ENCODE measurements at places on chromosomes 7 and 10.

GRCh38 chr7:734808-735207, 7.7 kb upstream of the PRKAR1B start:
- no peak for DNase-seq

- no peak for DNase-seq
Observed at GRCh38 chr7:105871142-105871541, 5.3 kb downstream of the ATXN7L1 start.

DNA sequence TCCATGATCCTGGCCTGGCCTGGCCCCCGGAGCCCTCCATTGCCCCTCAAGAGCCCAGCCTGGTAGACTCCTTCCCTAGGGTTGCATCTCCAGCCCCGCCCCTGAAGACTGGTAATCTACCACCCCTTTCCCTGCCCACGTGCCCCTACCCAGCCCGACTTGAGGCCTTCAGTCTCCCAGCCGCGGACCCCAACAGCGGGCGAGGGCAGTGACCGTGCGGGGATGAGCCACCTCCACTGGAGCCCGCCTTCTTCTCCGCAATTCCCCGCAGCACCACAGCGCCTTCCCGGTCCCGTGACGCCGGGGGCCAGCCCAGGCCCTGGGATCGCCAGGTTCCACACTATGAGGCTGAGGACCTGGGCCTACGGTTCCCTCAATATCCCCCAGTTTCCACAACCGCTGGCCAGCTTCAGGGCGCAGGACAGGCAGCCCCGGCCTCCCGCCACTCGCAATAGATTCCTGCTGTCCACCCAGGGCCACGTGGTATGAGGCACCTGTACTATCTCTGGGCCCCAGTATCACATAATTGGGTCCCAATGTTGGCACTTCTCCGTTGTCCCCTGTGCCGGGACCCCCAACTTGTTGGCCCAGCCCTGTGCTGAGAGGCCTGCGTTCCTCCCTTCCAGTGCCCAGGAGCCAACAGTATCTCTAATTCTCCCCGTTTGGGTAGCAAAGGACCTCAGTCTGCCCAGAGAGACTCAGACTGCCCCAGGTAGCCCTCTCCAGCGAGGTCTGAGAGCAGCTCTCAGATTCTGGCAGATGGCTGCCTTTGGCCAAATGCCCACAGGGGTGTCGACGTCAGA, 1.1 kb upstream of the GPRIN2 start:
- no peak for DNase-seq

- no peak for DNase-seq
Observed at GRCh38 chr7:98826811-98827231, 43.0 kb downstream of the TMEM130 start.

DNA sequence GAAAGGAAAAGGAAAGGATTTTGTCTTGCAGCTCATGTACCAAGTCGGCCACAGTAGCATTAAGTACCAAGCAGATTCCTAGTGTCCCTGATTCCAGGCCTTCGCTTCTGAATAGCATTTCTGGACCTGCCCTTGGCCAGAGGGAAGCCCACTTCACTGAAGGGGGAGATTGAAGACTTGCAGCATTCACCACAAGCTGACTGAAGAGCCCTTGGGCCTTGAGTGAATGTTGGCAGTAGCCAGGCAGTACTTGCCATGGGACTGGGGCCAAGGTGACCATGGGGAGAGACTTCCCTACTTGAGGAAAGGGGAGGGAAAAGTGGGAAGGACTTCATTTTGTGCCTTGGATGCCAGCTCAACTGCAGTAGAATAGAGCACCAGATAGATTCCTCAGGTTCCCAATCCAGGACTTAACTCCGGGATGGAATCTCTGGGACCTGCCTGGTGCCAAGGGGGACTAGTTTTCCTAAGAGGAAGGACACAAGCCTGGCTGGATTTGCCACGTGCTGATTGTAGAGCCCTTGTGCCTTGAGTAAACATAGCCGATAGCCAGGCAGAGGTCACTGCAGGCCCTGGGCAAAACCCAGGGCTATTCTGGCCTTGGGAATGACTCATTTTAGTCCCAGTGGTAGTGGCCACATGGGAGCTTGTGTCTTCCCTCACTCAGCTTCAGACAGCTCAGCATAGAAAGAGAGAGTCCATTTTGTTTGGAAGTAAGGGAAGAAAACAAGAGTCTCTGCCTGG, 141.7 kb upstream of the KCND2 start:
- DNase-seq: no peak

DNA sequence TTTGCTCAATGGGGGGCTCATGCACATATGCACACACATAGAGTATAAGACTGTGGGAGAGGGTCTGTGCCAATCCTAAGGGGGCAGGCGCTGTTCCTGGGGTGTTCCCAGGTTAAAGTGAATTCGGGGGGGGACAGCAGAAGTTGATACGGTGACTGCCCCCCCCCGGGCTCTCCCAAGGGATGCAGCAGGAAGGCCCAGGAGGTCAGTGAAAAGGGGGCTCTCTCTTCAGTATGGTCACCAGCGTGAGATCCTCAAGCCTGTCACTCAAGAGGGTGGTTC, 32.4 kb downstream of the SPDYE6 start:
- no peak for DNase-seq

DNA sequence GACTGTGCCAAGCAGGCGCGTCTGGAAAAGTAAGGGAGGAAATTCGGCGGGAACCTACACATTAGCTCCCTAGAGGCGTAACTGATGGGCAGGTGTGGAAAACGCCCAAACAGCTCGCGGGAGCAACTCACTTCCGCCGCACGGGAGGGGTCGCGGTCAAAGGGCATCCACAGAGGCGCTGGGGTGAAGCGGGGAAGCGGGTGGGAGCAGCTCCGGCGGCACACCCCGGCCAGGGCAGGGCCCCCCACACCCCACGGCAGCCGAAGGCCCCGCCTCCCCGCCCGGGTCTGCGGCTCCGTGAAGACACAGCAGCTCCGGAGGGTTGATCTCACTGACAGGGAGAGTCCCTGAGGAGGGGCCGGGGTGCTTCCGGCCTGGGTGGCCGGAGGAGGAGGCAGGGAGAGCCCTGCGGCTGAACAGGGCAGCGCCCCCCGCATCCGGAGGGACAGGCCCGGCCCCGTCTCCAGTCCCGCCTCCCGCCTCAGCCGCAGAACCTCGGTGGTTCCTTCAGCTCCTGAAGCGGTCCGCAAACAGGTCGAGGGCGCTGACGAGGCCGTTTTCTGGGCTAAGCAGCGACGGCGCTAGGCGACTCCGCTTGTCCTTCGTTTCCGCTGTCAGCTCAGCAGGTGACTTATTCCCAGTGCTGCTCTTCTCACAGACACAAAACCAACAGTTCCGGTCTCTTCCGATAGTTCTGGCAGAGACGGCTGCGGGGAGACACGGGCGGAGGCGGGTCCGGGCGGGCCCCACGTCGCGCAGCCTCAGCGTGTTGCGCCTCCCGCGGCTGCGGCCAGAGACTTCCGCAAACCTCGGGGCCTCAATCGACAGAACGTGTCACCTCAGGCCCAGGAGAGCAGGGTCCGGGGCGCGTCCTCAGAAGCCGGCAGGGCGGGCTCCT, 276.1 kb downstream of the DNAJB6 start:
- DNase-seq: peak; percentile 27

GRCh38 chr10:59057345-59057744, 119.1 kb upstream of the PHYHIPL start:
- DNase-seq: no peak

DNA sequence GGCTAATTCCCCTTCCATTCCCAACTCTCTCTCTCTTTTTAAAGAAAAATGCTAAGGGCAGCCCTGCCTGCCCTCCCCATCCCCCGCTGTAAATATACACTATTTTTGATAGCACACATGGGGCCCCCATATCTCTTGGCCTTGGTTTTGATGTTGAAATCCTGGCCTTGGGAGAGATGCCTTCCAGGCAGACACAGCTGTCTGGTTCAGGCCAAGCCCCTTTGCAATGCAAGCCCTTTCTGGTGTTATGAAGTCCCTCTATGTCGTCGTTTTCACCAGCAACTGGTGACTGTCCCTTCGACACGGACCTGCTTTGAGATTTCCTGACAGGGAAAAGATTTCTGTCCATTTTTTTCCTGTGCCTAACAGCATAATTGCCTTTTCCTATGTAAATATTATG, 3.0 kb downstream of the ADRA2A start:
- no peak for DNase-seq

GRCh38 chr10:21528236-21529031, 3.0 kb upstream of the SKIDA1 start:
- no peak for DNase-seq

- no peak for DNase-seq
Observed at GRCh38 chr7:132643302-132643701, 67.0 kb upstream of the PLXNA4 start.

- DNase-seq: no peak
Observed at GRCh38 chr7:92639966-92640365, 49.8 kb upstream of the FAM133B start.

DNA sequence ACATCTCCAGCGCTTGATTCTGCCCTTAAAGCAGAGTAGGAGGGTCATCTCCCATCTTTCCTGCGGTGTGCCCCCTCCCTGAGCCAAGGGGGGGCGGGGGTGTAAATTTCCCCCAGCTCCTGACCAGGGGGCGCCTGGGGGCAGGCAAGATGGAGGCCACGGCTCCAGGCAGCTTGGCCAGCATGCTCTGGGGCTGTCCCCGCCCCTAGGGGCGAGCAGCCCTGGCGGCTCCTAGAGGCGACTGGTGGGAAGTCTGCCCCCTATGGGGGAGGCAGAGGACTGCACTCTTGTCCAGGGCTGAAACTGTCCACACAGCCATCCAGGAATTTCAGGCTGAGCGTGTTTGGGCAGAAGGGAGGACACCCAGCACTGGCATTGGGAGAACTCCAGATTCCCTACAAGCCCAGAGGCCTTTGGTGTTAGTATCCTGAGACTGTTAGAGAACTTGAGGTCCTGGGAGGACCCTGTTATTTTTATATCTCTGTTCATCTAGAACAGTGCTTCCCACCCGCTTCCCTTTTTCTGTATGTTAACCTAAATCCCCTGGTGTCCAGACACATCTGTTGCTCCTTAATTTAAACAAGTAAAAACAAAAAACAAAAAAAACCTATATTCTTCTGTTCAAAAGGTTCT, 4.6 kb downstream of the STRA8 start:
- peak; percentile 7 for DNase-seq

DNA sequence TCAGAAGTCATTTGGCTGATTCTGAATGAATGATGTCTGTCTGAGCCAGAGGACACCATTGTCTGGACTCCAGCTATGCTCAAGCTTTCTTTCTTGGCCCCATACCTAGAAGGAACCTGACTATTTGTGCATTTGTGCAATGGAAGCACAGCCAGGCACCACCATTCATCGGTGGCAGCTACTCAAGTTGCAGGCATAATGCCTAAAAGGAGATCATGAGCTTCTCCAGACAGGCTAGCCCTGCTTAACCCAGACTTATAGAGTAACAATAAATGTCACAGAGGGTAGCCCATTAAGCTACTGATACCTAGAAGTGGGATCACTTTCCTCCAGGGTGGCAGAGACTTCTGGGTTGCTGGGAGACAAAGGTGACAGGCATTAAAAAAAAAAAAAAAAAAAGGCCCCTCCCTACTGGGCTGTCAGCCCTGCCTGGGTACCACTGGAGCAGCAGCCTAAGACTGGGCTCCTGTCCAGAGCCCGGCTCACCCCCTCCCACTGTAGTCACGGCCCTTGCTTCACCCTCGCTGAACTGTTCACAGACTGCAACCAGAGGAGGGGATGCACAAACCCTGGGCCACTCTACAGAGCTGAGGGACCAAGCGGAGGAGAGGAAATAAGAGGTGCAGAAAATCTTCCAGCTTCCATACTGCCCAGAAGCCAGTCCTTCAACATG, 75.4 kb upstream of the ATP6V0A4 start:
- DNase-seq: no peak

DNA sequence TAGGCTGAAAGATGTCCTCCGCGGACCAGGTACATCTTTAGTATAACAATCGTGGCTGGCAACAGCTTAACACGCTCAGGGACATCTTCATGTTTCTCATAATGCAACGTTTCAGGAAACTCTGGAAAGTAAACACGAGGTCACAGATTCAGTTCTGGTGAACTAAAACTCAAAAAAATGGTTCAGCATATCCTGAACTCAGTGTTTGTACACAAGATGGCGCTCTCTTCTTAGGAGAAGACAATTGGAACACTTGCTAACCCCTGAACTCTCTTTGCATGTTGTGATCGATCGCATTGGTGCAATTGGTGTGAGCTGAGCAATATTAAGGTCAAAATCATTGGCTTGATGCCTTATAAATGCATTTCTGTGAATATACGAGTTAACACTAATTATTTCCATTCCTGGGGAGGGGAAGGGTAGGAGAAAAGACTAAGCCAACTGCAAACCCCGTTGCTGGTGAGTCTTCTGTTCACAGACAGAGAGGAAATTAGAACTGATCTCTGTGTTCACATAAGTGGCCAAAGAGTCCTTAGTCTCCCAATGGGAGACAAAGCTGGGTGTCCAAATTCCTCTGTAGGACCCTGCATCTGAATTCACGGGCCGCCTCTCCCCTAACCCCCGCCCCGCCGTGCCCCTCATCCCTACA, 52.6 kb upstream of the FAM180A start:
- no peak for DNase-seq

DNA sequence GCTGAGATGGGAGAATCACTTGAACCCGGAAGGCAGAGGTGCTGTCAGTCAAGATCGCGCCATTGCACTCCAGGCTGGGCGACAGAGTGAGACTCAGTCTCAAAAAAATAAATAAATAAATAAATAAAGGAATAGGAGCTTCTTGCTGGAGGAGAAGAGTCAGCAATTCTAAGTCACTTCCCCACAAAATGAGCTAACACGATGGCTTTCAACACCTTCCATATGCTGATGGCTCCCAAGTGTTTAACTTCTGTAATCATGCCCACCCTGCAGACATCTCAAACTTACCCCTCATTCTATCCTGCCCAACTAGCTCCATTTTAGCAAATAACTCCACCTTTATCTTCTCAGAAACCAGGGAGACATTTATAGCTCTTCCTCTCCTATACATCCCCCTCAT, 21.2 kb downstream of the PSAP start:
- no peak for DNase-seq

DNA sequence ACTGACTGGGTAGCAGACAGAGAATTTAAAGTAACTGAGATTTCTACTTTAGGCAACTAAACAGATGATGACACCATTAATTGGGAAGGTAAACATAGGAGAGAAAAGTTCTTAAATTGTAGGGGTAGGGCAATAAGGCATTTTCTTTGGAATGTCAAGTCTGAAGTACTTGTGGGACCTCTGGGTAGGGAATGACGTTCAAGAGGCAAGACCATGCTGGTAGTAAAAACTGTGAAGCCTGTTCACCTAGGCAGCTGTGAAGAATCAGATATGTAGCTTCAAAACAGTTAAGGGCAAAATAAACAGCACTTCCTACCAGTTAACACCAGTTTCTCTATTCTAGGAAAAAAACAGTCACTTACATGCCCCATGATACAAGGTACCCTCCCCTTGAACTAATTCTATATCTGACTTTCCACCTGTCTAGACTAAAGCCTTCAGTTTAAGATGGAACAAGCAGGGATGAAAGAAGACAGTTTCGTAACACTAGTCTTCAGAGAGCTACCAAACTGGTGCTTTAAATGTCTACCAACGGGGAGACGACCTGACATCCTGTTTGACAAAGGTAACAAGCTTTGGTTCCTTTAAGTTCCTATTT, 63.1 kb upstream of the KCNIP2 start:
- no peak for DNase-seq

DNA sequence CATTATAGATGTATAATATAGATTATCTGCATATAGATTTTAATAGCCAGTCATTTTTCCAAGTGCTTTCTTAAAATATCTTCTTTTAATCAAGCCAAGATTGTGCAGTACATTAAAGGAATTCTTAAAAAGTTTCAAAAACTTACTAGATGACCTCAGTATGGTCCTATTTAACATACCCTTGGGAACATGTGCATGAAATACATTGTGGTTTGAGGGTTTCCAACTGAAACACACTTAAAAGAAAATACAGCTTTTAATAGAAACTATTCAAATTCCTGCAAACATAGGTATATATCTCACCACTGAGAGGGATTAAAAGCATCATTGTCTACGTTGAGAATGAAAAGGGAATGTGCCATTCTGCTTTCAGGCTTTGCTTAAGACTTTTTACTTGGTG, 364.9 kb downstream of the SUGCT start:
- DNase-seq: no peak

Measured in CMK (cell line).